T-helper 2 cell (primary cell): ENCODE measurements at places on chromosomes 7 and 10.

GRCh38 chr7:157496416-157497275, 159.8 kb downstream of the DNAJB6 start:
- no peak for DNase-seq

GRCh38 chr7:66939325-66939724, 18.3 kb downstream of the TMEM248 start:
- DNase-seq: no peak

- no peak for DNase-seq
These were observed 493 bp downstream of the WDR91 start for GRCh38 chr7:135210888-135211178.

GRCh38 chr7:133303372-133303771, 50.5 kb downstream of the EXOC4 start:
- no peak for DNase-seq
